ENCODE measurements at places on chromosomes 4 and X.

GRCh38 chrX:109871121-109871888, 131.6 kb upstream of the TMEM164 start:
- DNase-seq = no peak

DNA sequence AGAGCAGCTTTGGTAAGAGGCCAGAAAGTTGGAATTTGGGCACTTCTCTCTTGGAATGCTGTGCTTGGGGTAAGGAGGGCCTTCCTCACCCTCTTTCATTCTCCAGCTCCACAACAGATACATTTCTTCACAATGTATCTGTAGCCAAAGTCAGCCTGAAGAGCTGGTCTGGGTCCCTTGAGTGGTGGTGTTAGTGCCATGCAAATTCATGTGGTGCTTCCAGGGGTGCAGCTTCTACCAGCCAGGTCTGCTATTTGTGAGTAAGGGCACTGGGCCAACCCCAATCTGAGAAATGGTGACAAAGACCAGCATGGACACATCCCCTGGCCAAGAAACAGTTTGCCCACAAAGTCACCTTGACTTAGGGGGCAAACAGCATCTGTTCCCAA, 17.8 kb downstream of the AMER1 start:
- no peak for DNase-seq

- no peak for DNase-seq
Observed at GRCh38 chr4:26936284-26937065, 75.8 kb downstream of the STIM2 start.

DNA sequence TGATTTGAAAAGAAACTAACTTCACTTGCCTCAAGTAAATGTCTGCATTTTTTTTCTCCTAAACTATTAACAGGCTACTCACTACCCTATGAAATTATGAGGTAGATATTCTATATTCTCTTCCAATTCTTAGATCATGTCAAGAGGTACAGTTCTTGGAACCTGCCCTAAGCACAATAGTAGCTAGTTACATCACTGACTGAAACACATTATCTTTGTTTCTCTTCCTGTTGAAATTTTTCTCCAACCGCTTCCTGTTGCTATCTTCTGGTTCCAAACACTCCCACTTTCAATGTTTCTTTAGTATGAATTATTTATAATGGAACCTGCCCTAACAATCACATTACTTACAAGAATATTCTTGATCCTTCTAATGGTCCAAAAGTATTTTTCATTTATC, 5.0 kb upstream of the BANK1 start:
- DNase-seq = no peak

GRCh38 chr4:111652986-111653385, 492.3 kb upstream of the FAM241A start:
- DNase-seq = no peak

- no peak for DNase-seq
Observed at GRCh38 chrX:81263059-81263458, 61.2 kb downstream of the SH3BGRL start.

DNA sequence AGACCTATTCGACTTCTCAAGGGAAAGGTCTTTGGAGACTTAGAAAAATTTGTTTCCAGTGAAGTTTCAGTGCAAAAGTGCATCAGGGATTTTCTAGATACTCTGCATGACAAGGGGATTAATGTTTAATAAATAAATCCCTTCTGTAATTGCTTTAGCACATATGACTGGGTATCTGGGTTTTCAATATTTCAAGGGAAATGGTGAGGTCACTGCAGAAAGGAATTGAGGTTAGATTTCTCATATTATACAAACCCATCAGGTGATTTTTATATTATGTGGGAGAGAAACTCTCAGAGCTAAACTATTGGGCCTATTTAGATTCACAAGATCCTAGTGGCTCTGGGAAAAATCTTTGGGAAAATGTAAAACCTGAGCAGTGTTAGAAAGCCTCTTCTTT, 48.3 kb upstream of the SLC4A4 start:
- DNase-seq = no peak

GRCh38 chr4:166838975-166839614, 395.2 kb downstream of the SPOCK3 start:
- DNase-seq = no peak

- no peak for DNase-seq
Observed at GRCh38 chrX:130649738-130650137, 248.0 kb downstream of the RBMX2 start.

DNA sequence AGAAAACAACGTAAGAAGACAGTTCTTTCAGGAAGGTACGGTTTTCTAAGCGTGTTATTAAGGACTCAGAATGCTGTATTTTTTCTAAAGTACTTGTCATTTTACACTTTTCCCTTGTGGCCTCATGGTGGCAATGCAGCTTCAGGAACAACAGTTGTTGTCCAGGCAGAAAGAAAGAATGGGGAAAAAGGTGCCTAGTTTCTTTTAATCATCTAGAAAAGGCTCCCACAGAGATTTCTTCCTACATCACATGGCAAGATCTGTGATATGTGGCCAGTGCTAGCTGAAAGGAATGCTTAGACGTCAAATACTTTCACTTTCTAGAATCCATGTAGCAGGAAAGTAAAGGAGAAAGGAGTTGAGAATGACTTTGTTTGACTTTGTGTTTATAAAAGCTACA, 49.0 kb upstream of the TRAM1L1 start:
- DNase-seq = peak; percentile 7

DNA sequence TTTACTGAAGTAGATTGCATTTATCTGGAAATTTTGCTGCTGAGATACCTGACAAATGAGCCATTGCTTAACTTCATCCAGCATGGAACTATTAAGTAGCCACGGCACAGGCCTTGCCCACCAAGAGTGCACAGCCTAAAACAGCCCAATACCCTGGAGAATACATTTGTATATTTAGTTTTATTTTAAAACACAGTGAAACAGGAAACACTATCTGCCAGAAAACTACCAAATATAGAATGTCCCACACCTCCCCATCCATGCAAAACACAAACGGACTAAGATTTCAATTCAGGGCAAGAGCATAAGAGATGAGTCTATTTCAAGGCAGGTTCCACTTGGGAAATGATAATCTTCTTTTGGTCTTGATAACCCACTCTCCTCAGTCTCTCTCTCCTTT, 57.1 kb downstream of the MAML3 start:
- no peak for DNase-seq

- no peak for DNase-seq
Observed at GRCh38 chr4:95363966-95364365, 184.8 kb downstream of the UNC5C start.

DNA sequence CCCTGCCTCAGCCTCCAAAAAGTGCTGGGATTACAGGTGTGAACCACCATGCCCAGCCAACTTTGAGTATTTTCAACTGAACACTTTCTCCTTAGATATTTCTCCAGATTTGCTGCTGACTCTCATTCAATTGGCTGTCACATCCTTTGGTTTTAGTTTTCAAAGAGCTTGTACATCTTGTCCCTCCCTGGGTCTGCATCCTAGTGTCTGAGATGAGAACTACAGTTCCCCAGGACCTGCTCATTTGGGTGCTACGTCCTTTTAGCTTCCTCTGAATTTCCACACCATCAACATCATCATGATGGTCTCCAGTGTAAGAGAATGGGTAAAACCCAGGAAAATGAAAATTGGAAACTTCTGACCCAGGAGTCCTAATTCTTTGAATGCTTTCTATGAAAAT, 312.9 kb downstream of the NLGN4X start:
- DNase-seq = no peak

GRCh38 chr4:152684007-152684406, 4.2 kb upstream of the TMEM154 start:
- DNase-seq = peak; percentile 48

DNA sequence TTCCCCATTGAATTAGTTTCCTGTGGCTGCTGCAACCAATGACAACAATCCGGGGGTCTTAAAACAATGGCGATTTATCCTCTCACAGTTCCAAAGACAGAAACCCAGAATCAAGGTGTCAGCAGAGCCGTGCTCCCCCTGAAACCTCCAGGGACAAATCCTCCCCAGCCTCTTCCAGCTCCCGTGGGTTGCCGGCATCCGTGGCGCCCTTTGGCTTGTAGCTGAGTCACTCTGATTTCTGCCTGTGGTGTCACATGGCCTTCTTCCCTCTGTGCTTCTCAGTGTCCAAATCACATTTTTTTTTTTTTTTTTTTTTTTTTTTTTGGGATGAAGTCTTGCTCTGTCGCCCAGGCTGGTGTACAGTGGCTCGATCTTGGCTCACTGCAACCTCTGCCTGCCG, 64.5 kb upstream of the STX18 start:
- DNase-seq = no peak

- no peak for DNase-seq
Observed at GRCh38 chrX:74232859-74233258, 71.1 kb upstream of the ZCCHC13 start.

- no peak for DNase-seq
Observed at GRCh38 chr4:145880355-145880960, 58.2 kb downstream of the ZNF827 start.

DNA sequence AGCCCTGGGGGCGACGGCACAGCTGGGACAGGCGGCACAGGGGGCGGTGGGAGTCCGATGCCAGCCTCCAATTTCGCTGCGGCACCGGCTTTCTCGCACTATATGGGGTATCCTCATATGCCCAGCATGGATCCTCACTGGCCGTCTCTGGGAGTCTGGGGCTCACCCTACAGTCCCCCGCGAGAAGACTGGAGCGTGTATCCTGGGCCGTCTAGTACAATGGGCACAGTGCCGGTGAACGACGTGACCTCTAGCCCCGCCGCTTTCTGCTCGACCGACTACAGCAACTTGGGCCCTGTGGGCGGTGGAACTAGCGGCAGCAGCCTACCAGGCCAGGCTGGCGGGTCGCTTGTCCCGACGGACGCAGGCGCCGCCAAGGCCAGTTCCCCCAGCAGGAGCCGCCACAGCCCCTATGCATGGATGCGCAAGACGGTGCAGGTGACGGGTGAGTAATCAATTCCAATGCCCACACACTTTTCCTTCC, 500 bp downstream of the CDX4 start:
- DNase-seq = no peak

DNA sequence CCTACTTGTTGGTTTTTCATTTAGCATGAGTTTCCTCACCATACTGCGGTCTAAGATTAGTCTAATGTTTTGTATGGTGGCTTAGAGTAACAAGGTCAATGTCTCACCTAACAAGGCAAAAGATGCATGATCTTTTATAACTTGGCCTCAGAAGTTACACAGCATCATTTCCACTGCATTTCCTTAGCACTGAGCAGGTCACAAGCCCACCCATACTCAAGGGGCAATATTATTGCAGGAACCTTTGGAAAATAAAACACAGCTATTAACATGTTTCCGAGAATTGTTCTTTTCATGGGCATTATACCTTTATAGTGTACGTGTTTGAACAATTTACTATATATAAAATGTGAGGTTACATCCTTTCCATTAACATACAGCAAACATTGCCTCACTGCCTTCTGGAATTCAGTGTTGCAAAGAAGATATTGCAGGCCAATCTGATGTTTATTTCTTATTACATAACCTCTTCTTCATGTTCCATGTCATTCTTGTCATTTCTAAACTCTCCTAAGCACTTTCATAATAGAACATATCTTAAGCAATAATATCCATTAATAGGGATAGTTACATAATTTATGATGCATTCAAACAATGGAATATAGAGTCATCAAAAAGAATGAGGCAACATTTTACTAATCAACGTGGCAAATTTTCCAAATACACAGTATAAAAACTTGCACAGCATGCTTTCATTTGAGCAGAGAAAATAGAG, 153.8 kb downstream of the AREG start:
- DNase-seq = no peak

GRCh38 chr4:189809241-189809735, 131.4 kb upstream of the FRG1 start:
- DNase-seq = no peak

All from GM10248 (cell line).